Activated T-cell treated with anti-CD3 and anti-CD28 coated beads, Interleukin-2, amount 50 U/mL, for 1 hour (primary cell): ENCODE measurements at places on chromosomes 3 and 15.

- no peak for DNase-seq
Measured at GRCh38 chr3:153628591-153628990, 466.6 kb downstream of the RAP2B start.

GRCh38 chr15:93027413-93027812 lies 61.6 kb downstream of the RGMA start:
- no peak for DNase-seq

DNA sequence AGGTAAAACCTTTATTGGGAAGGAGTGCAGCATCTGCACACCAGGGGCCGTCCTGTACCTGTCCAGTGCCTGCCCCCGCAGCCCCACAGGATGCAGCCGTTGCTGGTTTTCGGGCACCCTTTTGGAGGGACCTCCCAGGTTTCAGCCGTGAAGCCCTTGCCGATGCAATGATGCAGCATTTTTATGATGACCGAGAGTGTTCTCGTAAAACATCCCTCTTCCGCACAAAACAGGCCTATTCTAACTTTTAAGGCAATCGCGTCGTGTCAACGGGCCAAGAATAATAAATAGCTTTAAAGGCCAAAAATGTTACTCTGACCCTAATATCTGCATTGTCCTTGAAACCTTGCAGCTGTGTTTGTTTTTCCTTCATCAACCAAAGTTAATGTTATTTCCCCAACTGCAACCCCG lies 126.1 kb downstream of the LRRK1 start:
- no peak for DNase-seq

DNA sequence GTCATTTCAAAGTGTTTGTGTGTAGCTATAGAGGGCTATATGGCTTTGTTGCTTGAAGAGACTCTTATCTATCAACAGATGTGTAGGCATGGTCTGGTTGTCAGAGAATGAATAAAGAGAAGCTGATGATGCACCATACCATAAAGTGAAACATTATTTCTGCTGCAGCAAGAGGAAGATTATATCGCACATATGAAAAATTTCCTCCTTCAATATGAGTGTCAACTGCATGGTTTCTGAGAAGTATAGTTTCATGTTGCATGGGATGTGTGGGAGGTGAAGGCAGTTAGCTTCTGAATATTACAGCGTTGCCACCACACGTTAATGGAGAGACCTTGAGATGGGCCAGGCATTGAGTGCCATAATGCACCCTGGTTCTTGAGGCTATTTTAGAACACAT lies 217.9 kb downstream of the SATB1 start:
- DNase-seq: no peak

GRCh38 chr15:58154769-58155168 lies 16.6 kb downstream of the AQP9 start:
- DNase-seq: no peak

GRCh38 chr3:10600726-10601125 lies 95.3 kb upstream of the ATP2B2 start:
- DNase-seq: no peak

GRCh38 chr3:134407239-134407625 lies 33.0 kb upstream of the AMOTL2 start:
- no peak for DNase-seq

DNA sequence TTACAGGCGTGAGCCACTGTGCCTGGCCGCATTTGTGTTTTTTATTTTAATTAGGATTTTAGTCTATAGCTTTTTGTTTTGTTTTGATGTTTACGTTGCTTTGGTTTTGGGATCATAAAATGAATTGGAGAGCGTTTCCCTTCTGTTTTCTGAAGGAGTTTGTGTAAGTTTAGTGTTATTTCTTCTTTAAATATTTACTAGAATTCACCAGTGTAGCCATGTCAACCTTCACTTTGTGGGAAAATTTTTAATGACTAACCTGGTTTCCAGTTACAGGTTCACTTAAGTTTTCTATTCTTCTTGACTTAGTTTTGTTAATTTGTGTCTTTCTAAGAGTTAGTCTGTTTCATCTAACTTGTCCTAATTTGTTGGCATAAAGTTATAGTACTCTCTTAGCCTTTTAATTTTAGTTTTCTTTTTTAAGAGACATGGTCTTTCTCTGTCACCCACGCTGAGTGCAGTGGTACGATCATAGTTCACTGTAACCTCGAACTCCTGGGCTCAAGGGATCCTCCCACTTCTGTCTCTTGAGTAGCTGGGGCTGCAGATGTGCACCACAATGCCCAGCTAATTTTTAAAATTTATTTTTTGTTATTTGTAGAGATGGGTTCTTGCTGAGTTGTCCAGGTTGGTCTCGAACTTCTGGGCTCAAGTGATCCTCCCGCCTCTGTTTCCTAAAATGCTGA lies 61.0 kb downstream of the CHD2 start:
- DNase-seq: no peak

DNA sequence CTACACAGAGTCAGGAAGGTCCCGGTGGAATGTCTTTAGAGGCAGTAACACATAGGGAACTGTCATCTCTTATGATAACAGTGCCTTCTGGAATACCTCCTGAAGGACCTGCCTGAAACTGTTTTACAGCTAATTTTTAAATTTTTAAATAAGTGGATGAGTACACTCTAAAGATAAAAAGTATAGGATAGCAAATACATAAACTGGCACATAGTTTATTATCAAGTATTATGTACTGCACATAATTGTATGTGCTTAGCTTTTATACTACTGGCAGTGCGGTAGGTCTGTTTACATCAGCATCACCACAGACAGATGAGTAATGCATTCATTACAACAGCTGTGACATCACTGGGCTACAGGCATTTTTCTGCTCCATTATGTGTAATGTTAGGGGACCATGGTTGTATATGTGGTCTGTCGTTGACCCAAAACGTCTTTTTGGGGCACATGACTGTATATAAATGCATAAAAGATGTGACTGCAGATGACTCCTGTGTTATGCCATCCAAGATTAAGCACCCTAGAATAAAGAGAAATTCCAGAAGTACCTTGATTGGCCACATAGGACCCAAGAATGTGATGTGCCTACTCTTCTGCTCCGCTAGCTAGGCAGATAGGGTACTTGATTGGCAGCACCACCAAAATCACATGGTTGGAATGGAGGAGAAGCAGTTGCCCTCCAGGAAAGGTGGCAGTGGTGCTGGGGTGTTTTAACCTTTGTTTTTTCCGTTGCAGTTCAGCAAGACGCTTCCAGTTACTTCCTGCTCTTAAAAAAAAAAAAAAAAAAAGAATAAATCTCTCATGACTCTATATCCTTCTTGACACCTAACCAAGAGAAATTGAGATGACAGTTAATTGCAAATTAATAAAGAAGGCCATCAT lies 3.3 kb downstream of the VPS8 start:
- no peak for DNase-seq

DNA sequence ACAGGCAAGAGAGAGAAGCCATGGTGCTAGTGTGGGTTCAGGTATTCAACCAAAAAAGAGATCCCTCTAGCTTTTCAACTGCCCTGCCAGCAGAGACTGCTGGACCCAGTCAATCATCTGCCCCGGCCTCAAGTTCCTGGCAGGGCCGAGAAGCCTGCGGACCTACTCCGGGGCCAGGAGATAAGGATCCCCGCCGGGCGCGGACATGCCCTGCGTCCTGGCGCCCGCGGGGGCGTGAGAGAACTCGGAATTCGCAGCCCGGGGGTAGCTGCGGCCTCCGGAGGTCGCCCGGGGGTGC lies 821 bp upstream of the MAGI1 start:
- DNase-seq: no peak

DNA sequence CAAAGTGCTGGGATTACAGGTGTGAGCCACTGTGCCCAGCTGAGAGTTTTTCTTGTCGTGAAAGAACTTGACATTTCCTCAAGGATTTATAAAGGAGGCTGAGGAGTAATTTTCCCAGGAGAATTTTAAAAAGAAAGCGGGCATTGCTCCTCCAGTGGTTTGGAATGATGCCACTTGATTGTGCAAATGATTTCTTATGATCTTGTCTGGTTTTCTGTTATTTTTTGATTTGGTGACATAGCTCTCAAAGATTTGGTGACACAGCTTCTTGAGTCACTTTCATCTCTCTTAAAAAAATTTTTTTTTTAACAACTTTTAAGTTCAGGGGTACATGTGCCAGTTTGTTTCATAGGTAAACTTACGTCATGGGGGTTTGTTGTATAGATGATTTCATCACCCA lies 24.6 kb upstream of the NFKBIZ start:
- DNase-seq: no peak

- DNase-seq: peak; percentile 41
Measured at GRCh38 chr15:40439960-40440742, 602 bp upstream of the BAHD1 start.

DNA sequence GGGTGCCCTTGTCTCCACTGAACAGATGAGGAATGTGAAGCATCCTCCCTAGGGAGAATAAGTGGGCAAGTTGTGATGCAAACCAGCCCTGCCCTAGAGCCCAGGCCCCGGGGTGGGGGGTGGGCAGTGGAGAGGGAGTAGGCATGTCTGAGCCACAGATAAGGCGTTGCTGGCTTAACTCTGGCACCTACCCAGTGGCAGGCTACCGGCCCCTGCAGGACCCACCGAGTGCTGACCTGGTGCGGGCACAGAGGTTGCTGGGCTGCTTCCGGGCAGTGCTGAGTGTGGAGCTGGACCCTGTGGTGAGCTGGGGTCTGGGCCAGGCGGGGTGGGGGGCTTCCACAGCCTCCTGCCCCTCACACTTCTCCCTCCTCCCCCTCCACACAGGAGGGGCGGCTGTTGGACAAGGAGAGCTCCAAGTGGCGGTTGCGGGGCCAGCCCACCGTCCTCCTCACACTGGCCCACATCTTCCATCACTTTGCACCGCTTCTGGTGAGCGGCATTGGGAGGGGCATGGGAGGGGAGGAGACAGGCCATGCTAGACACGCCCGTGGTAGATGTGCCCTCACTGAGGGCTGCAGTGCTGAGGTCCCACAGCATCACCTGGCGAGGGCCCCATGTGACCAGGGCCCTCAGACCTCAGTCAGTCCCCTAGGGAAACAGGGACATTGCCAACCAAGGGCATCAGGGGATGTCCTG lies 10.1 kb downstream of the RNF123 start:
- DNase-seq: no peak

GRCh38 chr3:51388286-51389029 lies 2.6 kb upstream of the RBM15B start:
- DNase-seq: no peak

GRCh38 chr3:112293368-112294321 lies at the start of gene SLC9C1:
Gene SLC9C1 (minus strand): TSS chr3:112294216. CDS start chr3:112286791, 7,425 bp downstream.
- DNase-seq: no peak

DNA sequence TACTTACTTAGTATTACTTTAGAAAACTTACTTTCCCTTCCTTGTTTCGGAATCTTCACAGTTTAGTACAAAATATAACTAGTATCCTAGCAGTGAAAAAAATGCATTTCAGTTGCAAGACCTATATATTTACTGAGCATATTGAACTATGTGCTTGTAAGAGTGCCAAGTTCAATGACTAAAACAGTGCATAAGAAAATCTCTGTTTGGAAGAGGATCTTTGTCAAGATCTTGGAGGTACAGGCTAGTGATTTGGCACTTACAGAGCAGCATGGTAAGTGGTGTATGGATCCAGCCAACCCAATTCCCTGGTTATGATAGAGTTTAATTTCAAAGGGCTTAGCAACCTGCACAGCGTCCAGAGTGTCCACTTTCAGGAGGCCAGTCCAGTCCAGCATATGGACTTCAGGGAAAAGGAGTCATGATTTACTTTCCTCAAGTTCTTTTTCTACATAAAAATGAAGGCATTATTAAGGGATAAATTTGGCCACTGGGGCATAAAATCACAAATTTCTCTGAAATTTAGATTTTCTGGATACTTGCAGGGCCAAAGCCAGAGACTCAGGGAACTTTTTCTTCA lies 625.8 kb upstream of the BCHE start:
- DNase-seq: no peak

DNA sequence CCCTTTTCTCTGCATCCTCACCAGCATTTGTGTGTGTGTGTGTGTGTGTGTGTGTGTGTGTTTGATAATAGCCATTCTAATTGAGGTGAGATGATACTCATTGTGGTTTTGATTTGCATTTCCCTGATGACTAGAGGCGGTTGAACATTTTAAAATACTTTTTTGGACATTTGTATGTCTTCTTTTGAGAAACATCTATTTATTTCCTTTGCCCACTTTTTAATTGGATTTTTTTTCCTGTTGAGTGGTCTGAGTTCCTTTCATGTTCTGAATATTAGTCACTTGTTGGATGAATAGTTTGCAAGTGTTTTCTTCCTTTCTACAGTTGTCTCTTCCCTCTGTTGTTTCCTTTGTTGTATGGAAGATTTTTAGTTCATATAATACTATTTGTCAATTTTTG lies 54.3 kb upstream of the THSD4 start:
- no peak for DNase-seq

DNA sequence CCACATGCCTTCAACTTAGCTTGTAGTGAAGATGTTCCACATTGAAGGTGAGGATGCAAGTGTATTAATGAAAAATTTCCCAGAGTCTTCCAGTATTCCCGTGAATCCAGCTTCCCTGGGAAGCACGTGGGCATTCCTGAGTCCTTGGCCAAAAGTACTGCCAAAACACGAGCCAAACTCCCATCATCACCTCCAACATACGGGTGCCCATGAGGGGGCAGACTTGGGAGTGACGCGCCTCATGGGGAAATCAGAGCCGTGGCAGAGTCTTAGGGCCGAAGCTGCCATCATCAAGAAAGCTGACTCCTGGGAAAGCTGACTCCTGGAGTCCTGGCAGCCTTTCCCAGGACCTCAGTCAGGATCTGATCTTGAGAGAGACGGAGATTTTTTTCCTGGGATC lies 20.1 kb upstream of the TM2D3 start:
- DNase-seq: no peak

- DNase-seq: no peak
Measured at GRCh38 chr3:178186666-178187065, 349.6 kb upstream of the KCNMB2 start.

DNA sequence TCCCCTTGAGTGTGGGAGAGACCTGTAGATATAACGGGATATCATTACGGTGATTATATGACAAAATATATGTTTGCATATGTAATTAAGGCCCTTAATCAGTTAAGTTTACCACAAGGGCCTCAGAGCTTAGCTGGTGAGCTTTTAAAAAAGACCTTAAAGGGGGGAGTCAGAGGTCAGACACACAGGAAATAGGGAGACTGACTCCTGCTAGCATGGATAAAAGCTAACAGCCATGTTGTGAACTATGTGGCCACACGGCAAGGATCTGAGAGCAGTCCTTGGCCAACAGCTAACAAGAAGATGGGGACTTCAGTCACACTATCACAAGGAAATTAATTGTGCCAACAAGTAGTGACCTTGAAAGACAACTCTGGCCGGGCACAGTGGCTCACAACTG lies 3.1 kb downstream of the STAG1 start:
- DNase-seq: no peak

GRCh38 chr3:173890091-173890490 lies 492.5 kb downstream of the NLGN1 start:
- DNase-seq: no peak

DNA sequence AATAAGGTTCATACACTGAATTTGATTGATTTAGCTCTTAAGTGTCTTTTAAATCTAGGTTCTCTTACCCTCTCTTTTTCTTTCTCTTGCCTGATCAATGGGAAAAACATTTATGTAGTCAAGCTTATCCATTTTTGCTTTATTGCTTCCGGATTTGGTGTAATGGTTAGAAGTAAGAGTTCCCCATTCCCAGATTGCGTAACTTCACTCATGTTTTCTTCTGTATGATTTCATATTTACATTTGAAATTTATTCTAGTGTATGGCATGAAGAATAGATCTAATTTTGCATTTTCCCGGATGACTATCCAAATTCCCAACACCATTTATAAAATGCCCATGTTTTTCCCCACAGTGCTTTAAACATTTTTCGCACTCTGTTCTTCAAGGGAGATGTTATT lies 27.9 kb upstream of the SV2B start:
- DNase-seq: no peak

- DNase-seq: no peak
Measured at GRCh38 chr3:71713041-71713440, 12.2 kb downstream of the EIF4E3 start.

GRCh38 chr3:157274644-157275137 lies 114.7 kb upstream of the CCNL1 start:
- no peak for DNase-seq
